Activated T-helper 1 cell treated with anti-CD3 and anti-CD28 coated beads, Interleukin-12 subunit alpha, Interleukin-12 subunit beta, Interleukin-2, Interleukin-4 antibody, amounts not matched to agents 30 ng/mL and 10 ng/mL and 1 ng/mL, durations not matched to agents 14 hours and 24 hours and 36 hours (primary cell): ENCODE measurements at places on chromosomes 16 and 17.

GRCh38 chr17:32732900-32733299 lies 144.0 kb downstream of the MYO1D start:
- no peak for DNase-seq

DNA sequence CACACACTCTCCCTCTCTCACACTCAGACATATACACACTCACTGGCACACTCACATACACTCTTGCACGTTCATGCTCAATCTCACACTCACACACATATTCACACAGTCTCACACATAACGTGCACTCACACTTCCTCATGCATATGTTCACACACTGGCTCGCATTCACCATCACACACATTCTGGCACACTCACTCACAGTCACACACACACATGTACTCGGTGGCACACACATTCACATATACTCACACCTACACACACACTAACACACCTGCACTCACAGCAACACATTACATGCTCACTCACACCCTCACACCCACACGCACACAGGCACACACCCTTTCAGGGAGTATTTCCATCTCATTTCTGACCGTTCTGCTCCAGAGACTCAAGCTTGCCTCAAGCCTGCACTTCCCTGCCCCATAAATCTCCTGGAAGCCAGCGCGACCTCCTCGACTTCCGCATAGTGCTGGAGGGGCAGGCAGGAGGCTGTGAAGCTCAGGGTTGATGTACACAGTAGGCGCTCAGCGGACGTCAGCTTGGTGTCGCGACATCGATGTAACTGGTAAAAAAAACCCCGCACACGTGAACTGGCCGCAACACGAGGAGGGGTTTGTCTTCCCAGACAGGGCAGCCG lies 66.7 kb upstream of the FOXF1 start:
- DNase-seq, result no peak

DNA sequence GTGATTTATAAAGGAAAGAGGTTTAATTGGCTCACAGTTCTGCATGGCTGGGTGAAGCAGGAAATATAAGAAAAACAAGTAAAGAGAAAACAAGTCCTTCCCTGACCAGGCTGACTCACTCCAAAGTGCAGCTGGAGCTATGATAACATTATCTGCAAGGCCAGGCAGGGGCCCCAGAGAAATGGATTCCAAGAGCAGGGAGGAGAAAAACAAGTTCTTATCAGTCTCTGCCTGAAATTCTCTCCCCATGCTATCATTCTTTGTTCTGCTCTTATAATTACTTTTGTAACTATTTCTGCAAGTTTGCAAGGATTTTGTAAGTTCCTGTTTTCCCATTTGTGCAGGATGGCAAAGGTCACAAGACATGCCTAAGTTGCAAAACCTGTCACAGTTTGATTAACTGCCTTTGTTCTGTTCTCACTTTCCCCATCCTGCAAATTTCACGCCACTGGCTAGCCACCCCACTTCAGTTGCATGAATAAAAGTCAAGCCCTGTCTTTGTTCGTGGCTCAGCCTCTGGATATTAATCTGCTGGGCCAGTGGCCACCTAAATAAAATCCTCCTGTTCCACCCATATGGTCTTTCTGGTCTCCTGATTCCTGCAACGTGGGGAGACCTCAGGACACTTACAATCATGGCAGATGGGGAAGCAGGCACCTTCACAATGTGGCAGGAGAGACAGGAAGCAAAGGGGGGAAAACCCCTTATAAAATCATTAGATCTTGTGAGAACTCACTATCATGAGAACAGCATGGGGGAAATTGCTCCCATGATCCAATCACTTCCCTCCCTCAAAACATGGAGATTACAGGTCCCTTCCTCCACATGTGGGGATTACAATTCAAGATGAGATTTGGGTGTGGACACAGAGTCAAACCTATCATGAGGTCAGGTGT lies 13.1 kb downstream of the ABCA9 start:
- no peak for DNase-seq

DNA sequence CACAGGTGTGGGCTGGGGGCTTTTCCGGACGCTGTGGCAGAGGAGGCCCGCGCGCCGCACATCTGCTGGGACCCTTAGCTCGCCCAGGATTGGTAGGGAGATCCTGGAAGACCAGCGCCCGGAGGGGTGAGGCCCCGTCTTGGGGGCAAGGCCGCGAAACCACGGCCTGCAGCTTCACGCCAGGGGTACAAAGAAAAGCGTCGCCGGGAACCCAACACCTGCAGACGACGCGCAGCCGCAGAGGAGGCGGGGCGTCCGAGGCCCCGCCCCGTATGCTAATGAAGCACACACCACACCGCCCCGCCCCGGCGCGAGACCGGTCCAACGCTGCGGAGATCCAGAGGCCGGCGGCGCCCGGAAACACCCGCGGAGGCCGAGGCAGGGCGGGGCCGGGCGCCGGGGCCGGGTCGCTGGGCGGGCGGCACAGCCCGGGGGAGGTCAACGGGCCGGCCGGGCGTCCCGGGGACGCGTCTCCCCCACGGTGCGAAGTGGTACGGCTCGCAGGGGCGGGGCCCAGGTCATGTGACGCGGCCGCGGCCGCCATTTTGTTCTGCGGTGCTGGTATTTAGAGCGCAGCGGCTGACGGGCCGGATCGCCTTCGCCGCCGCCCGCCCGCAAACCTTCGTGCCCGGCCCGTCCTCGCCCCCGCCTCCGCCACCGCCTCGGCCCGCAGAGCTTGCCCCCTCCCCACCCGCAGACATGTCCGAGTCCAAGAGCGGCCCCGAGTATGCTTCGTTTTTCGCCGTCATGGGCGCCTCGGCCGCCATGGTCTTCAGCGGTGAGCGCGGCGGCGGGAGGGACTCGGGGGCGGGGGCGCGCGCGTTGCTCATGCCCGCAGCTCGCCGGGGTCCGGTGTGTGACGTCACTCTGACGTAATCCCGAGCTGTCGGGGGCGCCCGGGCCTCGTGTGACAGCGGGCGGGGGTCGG lies at the start of gene ATP6V0C:
Gene ATP6V0C (plus strand): TSS at position 548 of the 928 bp plus-strand sequence. CDS start 152 bp downstream, at position 700.
- peak; percentile 88 for DNase-seq

- DNase-seq, result no peak
Observed at GRCh38 chr17:48718761-48719641, 3.3 kb downstream of the PRAC1 start.
